LNCaP clone FGC (cell line): ENCODE measurements at places on chromosomes 16 and 17.

DNA sequence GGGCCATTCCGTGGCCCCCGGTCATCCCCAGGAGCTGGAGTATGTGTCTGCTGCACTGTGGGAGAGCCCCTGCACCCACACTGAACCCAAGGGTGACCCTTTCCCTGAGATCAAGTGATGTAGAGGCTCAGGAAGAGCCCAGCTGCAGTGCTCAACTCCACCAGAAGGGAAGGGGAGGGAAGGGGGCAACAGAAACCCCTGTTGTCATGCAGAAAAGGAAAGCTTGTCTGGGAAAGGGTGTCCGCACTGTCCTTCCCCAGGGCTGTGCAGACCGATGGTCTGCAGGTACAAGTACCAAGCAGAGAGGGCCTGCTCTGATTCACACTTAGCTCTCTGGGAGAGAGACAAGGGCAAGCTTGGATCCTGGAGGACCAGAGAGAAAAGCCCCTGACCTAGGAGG is 45.7 kb upstream of the TOB1 start:
- DNase-seq: no peak

DNA sequence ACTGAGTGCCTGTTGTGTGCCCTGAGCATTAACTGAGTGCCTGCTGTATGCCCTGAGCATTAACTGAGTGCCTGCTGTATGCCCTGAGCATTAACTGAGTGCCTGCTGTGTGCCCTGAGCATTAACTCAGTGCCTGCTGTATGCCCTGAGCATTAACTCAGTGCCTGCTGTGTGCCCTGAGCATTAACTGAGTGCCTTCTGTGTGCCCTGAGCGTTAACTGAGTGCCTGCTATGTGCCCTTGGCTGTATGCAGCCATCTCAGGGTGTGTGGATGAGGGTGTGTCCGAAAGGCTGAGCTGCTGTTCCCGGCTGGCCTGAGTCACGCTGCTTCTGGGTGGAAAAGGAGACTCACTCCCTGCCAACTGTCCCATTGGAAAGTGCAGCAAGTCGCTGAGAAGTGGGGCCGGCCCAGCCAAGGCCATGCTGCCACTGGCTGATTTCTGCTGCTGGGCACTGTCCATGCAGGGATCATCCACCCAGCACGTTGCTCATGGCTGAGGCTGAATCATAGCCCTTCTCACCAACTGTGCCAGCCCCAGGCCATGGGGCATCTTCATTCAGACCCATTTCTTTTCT is 113.8 kb downstream of the OR1D5 start:
- no peak for DNase-seq

DNA sequence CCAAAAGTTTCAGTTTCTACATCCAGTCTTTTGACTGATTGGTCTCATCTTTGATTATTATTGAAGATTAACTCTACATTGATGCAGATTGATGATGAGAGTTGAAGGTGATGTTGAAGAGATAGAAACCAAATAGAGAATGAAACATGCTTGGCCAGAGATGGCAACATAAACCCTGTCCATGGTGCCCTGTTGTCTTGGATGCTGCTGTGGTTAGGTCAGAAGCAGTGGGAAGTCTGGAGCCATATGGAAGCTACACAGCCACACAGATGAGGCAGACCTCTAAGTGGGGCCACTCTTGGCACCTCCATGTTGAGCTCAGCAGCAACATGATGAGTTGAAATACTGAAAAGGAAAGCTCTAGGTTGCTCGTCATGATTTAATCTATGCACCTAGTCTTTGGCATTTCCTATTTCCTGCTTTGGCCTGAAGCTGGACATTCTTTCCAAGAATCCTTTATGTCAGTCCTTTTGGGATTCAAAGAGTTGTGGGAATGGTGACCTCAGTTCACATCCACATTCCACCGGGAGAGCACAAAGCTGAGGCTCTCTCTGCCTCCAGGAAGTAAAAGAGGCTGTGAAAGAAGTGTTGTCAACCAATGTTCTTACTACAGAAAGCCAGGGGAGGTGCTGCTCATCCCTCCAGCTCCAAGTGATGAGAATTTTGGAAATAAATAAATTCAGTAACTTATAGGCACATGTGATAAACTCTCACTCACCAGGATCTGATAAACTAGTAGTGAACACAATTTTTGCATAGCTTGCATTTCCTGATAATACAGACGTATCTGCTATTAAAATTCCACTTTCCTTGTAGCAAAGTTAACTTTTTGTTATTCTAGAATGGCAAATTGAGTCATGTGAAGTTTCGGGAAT is 127.7 kb upstream of the MAF start:
- no peak for DNase-seq

DNA sequence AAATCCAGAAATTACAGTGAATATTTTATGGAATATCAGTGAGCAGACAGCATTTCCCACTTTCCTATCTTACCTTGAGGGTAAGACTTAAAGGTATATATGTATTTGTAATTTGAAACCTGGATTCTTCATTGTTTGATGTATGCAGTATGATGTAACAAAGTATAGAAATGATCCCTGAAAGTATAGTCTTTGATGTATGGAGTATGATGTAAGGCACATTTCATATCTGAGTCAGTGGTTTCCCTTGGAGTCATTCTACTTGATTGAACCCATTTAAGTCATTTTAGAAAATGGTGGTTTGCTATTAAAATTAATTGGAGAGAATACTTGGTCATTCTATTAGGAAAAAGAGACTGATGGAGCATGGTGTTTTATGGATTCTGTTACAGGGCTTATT is 10.1 kb downstream of the AMZ2 start:
- no peak for DNase-seq
